Large intestine (tissue), 12 donors: ENCODE measurements at places on chromosomes 4 and X.

GRCh38 chr4:110877778-110878370, 255.0 kb upstream of the PITX2 start:
- DNase-seq = peak; percentile 78

DNA sequence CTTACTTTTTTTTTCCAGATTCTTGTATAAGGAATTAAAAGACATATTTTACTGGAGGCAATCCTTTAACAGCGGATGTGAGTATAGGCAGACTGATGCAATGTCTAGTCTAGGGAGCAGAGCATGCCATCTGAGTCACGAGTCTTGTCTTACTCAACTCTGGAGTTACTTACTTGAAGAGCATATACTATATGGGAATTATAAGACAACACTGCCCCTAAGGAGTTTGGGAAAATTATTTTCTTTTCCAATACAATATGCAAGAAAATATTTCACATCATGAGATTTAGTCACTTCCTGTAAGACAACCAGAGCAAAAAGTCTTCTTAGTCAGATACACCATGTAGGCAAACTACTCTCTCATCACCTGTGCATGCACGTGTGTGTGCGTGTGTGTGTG, 537.3 kb upstream of the FTHL17 start:
- no peak for DNase-seq

DNA sequence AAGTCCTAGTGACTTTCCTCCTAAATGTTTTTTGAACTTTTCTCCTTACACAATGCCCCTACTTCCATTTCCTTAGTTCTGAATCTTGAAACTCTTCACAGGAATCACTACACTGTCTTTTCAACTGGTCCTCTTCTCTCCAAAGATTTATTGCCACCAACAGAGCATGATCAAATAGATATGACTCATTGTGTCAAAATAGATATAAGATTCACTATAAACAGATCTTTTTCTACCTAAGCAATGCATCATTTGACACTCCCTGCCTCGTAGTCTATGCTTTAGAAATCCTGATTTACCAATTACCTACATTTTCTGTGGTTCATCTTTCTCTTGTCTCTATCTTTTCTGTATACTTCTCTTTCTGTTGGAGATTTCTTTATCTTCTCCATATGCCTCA, 789.6 kb upstream of the SLIT2 start:
- DNase-seq = no peak

DNA sequence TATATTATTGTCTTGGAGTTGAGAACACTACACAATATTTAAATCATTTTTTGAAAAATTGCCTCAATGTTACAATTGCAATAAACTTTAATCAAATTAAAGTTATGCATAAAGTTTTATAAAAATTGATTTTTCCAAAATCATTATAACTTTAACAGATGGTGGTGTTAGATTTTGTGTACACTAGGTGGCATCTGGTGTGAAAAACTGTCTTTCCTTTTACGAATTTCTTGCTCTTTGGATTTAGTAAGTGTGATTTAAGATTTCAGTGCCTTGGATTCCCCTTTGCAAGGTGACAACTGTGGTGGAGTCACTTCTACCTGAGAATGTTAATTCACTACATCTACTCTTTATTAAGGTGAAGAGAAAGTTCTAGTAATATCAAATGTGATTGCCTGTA, 91.6 kb downstream of the AREG start:
- no peak for DNase-seq

DNA sequence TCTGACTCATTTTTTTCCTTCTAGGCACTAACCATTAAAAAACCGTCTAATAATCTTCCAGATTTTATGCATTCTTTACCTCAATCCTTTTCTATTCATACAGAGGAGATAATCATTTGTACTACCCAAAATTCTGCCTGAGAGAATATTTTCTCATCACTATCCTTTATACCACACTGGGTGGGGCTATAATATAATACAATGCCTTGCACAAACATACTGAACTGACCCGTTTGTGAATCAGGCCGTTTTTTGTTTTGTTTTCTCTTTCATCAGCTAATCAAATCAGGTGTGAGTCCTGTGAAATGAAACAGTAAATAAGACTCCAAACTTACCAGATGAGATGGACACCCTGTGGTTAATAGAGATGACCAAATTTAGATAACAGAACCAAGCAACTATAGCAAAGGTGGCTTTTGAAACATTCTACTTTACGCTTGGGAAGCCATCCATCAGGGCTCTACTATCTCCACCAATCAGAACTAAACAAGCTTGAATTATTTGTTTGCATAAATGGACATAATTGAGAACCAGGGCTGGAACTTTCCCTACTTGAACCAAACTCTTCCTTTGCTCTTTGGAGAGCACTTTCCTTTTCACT, 573.0 kb downstream of the GABRG1 start:
- no peak for DNase-seq

- DNase-seq = no peak
Measured at GRCh38 chr4:140499391-140499790, 1.3 kb upstream of the MGAT4D start.

DNA sequence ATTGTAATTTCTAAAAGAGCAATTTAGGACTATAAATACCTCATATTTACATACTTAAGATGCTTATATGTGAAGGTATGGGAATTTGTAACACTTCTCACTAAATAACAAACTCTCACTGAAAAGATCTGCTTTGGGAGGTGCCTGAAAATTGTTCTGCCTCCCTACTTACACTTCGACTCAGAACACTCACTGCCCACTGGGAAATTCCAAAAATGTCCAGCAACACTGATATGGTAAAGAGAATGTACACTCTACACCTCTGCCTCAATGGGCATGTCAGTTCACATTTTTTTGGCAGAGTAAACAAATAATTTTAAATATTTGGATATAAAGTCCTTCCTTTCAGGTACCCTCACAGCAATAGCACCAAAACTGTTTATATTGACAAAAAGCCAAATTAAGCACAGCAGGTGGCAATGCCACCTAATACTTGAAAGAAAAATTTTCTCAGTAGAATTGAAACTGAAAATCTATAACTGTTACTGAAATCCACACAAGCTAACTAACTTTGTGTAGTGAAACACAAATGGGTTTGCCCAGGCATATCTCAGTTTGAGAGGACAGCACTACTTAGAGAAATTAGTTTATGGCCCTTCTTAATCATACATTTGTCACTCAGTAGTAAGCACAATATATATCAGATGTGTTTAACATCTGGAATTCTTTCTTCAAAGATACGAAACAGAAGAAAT, 67.1 kb downstream of the PRDM5 start:
- no peak for DNase-seq

- no peak for DNase-seq
Measured at GRCh38 chrX:31227250-31227649, 155.4 kb upstream of the FTHL17 start.

GRCh38 chr4:71713611-71714203, 70.2 kb downstream of the GC start:
- peak; percentile 31 for DNase-seq

DNA sequence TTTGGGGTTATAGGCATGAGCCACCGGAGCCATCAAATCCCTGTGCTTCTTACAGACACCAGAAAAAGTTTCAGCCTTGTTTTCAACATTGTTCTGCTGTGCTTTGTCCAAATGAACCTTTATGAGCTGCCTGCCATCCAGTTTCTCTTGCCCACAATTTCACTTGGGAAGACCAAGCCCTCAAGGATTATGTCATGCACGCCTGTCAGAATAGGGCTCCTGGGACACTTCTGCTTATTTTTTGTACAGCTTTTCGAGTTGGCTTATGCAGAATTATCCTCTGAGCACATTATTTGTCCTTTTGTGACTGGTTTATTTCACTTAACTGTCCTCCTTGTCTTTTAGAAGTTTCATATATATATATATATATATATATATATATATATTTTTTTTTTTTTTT, 16.2 kb downstream of the UBE2K start:
- DNase-seq = no peak

- DNase-seq = no peak
Measured at GRCh38 chrX:1464041-1464970, 11.6 kb upstream of the ASMTL start.

- DNase-seq = no peak
Measured at GRCh38 chr4:53349091-53349491, 16.8 kb downstream of the SCFD2 start.

DNA sequence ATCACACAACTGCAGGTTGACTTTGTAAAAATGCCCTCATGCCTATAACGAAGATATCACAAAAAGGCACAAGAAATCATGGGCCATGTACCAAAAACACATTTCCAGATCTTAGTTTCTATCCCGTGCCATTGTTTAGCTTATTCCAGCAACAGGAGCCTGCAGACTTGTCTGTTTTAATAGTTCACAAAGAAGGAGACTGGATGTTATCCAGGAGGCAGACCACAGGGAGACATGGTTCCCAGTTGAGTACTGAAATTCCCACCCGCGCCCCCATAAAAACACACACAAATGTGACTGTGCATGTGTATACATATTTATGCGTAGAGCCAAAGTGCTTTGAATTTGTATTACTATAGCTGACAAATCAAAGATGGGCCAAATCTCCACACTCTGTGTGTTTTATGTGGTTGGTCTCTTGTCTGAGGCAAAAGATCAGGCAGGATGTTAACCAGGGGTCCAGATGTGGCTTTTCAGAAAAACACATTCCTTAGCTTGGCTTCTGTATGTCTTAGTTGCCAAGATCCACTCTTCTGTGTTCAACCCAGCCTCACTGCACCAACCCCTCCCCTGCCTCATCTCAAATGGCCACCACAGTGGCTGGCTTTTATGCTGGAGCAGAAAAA, 469.2 kb upstream of the DIPK2B start:
- DNase-seq = no peak

DNA sequence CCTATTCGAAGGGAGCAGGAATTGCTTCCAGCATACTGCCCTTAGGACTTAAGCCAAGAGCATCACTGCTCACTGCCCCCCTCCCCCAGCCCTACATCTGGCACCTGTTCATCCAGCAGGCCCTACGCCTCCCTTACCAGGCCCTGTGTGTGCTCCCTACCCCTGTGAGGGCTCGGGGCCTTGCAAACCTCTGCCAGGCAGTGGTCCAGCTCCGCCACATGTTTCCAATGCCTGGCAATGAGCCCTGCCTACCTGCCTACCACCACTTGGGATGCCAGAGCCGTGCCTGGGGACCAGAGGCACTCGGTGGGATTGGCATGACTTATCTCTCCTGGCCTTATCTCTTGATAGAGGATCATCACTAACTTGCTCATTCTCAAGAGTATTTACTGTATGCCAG, 27.5 kb upstream of the MTM1 start:
- DNase-seq = no peak

DNA sequence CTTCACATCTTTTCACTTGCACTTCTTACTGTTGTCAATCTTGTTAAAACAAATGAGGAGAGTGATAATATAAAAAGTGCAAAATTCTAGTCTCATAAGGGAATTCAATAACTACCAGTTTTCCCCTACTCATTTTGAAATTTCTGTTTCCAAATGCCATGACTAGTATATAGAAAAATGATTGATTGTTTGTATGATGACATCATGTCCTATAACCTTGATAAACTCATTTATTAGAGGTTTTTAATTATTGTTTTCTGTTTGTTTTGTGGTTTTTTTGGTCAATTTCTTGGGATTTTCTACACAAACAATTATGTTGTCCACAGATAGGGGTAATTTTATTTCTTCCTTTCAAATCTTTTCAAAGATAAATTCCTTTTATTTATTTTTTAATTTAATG, 559.1 kb downstream of the TLL1 start:
- DNase-seq = no peak

- no peak for DNase-seq
Measured at GRCh38 chr4:71472946-71473345, 134.1 kb downstream of the SLC4A4 start.

GRCh38 chrX:153592091-153592833, 6.7 kb downstream of the CCNQ start:
- DNase-seq = no peak

DNA sequence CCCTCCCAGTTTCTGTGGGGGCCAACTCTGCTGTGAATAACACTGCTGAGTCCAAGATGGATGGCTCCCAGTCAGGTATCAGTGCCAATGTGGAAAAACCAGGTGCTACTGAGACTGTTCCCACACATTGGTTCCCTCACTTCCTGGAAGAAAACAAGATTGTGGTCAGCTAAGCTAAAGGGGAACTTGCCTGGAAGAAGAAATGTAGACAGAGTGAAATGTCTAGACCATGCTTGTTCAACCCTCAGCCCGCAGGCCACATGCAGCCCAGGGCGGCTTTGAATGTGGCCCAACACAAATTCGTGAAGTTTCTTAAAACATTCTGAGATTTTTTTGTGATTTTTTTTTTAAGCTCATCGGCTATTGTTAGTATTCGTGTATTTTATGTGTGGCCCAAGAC, 28.6 kb upstream of the UTP14A start:
- DNase-seq = no peak

- DNase-seq = peak; percentile 53
Measured at GRCh38 chr4:92012899-92013867, 290.6 kb upstream of the GRID2 start.

DNA sequence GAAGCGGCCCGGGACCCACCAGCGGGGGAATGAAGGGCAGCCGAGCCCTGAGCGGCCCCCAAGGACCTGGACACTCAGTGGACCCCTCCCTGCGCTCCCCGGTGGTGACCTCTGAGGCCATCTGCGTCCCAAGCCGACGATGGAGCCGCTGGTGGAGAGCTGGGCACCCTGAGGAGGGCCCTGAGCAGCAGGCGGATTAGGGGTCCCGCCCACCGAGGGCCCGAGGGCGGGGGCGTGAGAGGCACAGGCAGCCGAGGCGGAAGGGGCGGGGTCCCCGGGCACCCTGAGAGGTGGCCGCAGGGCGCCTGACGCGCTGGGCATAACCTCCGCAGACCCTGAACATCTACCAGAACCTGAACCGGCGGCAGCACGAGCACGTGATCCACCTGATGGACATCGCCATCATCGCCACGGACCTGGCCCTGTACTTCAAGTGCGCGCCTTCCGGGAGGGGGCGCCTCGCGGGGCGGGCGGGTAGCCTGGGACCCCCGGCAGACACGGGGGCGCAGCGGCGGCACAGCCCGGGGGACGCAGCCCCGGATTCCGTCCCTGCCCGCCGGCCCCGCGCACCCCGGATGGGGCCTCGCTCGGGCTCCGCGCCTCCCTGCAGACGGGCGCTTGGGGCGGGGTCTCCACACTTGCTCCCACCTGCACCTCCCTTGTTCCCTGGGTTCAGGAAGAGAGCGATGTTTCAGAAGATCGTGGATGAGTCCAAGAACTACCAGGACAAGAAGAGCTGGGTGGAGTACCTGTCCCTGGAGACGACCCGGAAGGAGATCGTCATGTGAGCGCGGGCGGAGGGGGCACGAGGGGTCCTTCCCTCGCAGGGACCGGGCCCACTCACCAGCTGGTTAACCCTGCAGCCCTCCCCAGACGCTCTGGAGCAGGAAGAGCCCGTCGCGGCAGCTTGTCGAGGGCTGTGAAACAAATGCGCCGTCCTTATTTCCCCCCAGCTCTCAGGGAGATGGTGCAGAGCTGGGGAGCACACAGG, 10.3 kb downstream of the ATP5ME start:
- no peak for DNase-seq

DNA sequence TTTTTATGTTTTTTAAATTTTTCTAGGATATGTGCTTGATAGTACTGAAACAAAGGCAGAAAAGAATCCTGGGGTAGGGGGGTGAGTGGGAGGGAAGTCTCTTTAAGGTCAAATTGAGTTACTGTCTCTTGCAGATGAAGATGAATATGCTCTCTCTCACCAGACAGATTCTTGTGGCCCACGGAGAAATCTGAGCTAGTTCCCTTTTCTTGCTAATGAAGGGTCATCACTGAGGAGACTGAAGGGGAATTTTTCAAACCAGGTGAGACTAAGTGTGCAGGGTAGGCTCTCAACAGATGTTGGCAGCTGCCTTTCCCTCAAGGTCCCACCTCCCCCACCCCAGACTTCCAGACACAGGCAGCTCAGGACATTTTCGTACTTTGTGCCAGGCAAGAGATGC, 21.5 kb downstream of the FAM9C start:
- DNase-seq = no peak
